ENCODE measurements at places on chromosomes 7 and 10.

DNA sequence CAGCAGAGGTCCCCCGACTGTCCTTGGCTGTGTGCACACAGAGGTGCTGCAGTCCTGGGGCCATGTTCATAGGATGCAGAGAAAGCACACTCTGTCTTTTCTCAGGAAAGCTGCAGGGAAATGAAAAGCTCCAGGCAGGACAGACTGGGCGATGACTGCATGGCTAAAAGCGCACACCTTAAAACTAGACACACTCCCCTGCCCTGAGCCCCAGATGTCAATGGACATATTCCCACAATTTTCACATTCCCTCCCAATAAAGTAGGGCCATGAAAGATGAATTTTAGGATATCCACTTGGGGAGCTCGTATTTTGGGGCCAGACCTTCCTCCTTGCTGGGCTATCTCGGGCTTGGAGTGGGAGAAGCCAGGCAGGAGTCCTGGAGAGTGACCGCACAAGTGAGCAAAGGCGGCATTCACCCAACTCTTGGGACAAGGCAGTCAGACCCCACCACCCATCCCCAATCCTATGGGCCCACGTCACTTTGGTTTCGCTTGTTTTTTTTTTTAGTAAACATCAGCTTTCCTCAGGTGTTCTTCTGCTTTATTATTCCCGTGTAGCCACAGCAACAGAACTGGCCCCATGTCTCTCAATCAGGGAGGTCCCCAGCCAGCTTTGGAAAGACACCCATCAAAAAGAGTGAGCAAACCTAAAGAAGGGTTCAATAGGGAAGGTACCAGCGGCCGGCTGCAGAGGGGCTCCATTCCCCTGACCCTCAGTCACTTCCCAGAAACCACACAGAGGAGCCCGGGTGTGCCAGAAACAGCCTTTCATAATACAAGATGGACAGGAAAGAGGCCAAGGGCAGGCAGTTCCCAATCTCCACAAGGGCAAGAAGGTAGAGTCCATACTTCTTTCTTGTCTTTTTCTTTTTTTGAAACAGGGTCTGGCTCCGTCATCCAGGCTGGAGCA, 12.7 kb downstream of the GPRIN2 start:
- DNase-seq, result no peak

DNA sequence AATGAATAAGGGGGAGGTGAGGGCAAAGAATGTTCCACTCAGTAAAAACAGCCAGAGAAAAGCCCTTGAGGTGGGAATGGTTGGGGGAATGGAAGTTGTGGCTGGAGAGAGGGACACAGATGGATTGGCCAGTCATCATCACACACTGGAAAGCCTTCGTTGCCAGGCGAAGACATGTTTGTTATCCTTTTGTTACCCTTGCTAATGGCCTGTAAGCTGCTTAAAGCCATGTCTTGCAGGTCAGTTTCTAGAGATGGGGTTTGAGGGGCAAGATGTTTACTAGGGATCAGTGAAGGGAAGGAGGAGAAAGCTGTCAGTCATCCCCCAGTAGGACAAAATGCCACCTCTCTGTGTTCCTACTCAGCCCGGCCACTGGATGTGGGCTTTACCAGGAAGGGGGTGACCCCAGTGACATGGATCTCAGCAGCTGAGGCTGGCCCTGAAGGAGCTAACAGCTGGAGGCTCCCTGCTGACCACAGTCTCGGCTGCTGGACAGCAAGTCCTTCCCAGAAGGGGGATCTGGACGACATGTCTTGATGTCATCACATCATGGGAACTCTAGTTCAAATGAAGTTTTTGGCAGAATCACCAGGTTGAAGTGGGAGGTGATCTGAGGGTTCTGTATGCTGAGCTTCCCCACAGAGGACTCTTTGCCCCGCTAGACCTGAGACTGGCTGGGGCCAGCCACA, 66.2 kb downstream of the TBXAS1 start:
- no peak for DNase-seq

DNA sequence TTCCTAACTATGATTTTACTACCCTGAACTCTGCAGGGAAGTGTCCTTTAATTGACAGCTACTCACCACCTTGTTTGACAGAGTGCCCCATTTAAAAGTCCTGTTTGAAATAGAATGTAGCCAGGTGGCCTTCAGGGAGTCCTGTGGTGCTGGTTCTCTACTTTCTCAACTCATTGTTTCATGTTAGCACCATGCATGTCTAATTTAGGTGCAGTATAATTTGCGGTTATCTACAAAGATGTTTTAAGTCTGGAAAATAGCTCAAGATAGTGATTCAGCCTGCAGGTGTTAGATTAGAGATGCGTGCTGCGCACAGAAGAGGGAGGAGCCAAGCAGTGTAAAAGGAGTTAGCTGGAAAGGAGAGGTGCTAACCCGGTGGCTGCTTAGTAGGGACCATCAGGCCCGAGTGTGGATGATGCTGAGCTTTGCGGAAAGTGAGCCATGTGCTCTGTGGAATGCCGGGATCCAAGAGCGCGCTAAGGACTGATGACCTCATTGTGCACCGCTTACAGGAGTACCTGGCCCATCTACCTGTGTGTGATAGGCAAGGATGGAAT, 1.2 kb downstream of the CCM2 start:
- DNase-seq, result no peak

GRCh38 chr10:49628599-49628998, 14.8 kb downstream of the CHAT start:
- DNase-seq, result no peak

- no peak for DNase-seq
Measured at GRCh38 chr7:99493823-99494222, 6.3 kb downstream of the ZNF394 start.

GRCh38 chr7:64951250-64951848, 39.5 kb downstream of the ZNF117 start:
- peak; percentile 24 for DNase-seq

- DNase-seq, result no peak
Measured at GRCh38 chr10:61882621-61883370, 18.7 kb upstream of the ARID5B start.

DNA sequence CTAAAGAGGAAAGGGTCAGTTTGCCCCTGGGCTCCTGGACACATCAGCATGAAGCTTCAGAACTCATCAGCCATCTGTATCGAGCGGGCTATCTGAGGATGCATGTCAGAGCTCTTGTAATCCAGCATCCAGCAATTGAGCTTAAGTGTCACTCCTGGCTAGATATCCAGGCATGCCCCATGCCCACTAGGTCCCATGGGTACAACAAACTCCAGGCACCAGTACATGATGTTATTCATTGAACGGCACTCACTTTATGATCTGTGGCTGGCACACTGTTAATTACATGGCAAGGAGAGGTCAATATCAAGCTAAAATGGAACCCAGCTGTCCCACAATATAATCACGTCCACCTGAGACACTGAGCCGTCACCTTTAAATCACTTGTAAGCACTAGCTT, 274.2 kb downstream of the ELMO1 start:
- DNase-seq, result no peak

DNA sequence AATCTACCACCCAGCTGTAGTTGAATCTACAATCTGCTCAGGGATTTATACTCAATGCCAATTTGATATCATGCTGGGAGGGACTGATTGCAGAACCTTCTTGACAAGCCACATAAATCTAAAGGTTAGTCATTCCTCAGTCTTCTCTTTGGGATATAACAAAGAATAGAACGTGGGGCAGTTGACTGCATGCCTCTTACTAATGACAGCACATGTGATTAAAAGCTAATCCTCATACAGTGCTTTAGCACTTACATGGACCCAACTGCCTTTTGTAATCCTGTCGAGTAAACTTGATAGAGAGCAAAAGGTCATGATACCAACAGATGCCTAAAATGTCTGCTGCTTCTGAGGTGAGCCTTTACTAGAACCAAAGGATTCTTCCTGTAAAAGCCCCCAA, 12.3 kb downstream of the KLHL7 start:
- no peak for DNase-seq

DNA sequence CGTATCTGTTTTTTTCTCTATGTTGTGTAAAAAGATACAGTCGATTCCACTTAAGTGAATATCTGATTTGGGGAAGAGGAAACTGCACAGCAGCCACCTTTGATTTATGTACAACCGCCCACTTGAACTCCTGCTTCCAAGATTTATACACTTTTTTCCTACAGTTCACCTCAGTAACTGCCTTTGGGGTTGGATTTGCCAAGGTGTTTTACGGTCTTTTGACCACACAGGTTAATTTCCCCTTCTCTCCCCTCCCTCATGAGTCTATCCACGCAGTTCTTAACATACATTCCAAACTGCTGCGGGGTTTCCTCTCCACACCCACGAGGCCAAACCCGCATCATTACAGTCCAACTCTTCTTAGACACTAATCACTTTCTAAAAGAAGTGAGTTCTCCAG, 277.0 kb downstream of the USP6NL start:
- DNase-seq, result no peak

- DNase-seq, result no peak
Measured at GRCh38 chr10:130038019-130038555, 72.5 kb downstream of the C10orf143 start.

DNA sequence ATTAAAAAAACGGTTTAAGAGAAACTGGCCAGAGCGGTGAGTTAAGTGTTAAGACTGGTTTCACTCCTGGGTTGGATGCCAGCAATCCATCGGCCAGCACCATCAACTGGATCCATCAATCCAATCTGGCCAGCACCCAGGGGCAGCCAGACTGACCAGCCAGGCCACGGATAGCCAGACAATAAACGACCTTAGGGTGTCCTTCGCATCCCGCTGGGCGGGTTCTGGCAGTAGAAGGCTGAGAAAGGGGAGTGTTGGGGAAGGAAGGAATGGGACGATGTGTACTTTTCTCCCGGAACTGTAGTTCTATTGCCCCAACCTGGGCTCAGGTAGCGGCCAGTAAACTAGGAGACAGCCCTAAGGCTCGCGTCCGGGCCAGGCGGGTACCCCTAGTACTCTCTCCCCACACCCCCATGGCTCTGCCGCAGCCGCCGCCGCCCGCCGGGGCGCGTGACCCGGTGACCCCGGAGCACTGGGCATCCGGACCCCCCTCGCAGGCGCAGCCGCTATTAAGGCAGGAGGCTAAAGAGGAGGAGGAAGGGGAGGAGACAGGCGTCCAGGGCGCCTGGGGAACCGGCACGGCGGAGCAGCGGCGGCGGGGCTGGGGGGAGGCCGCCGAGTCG, at the start of gene CASD1:
TSS of gene CASD1 (plus strand) at position 546 of the 623 bp plus-strand sequence. CDS start 276 bp downstream, outside the sequence.
- no peak for DNase-seq

- no peak for DNase-seq
Measured at GRCh38 chr10:75236178-75236825, 545 bp upstream of the COMTD1 start.

DNA sequence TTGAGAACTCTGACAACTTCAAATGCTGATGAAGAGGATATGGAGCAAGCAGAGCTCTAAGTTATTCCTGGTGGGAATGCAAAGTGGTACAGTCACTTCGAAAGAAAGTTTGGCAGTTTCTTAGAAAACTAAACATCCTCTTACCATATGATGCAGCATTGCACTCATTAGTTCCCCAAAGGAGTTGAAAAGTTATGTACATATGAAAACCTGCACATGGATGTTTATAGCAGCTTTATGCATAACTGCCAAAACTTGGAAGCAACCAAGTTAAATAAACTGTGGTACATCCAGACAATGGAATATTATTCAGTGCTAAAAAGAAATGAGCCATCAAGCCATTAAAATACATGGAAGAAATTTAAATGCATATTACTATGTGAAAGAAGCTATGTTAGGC, 779.3 kb upstream of the COBL start:
- no peak for DNase-seq

- DNase-seq, result no peak
Measured at GRCh38 chr10:56288403-56288802, 72.7 kb downstream of the ZWINT start.

GRCh38 chr7:128939075-128939860, 1.5 kb downstream of the IRF5 start:
- no peak for DNase-seq

DNA sequence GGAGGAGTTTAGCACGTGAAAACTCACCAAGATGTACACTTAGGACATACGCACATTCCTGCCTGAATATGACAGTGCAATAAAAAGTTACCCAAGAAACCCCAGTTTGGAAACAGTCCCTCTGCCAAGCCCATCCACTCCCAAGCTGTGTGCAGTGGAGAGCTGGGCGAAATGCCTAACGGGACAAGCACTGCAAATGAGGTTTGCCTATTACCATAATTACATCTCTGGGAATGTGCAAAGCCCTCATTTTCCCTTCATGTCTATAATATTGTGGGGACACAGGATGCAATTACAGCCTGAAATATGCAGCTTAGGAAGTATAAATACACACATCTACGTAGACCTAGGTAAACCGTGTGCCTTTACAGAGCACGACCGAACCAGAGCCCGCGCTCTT, 117.5 kb downstream of the PLXNA4 start:
- DNase-seq, result no peak

DNA sequence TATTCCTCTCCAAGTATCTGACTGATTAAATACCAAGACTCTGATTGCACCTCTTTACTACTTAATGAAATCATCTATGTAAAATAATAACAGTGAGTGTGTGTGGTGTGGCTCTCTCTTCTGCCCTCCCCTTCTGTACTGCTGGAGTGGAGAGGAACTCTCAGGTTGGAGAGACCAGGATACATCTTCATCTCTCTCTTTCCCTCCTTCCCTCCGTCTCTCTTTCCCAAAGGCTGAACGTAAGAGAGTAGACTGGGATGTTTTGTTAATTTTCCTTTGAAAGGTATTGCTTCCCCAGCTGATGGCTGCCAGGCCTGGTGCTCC, 272 bp upstream of the GJC3 start:
- DNase-seq, result no peak

DNA sequence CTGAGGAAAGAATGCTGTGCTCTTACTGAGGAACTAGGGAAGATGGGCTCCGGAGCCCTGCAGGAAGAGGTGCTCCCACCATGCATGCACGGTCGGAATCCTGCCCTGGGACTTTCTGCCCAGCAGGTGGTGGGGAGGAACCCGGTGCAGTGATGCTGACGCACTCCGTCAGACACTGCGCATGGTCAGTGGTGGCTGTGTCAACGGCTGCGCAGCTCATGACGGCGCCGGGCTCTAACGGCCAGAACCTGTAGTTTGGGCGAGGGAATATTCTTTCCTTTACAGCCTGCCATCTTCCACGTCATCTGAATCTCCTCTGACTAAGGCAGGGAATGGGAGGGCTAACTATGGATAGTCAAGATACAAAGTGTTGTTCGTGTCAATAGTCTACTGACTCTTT, 189.2 kb upstream of the MGMT start:
- no peak for DNase-seq

GRCh38 chr10:125015356-125015944, 73.5 kb downstream of the ZRANB1 start:
- no peak for DNase-seq

DNA sequence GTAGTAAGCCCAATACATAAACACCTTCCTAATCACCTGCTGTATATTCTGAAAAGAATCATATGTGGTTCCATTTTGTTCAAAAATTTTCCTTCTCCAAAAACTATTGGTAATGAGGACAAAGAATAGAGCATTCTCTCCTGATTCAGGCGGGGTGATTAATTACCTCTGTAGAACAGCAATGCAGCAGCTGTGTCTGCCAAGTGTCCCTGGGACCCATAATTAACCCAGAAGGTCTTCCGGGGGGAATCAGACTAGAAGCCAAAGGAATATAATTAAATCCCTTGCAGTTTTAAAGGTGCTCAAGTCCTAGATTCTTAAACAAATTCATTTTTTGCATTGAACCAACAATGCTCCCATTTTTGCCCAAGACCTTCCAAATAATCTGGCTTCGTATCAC, 60.3 kb upstream of the ABLIM1 start:
- DNase-seq, result no peak
